Lung (tissue), 17 donors: ENCODE measurements at places on chromosomes 11 and 22.

GRCh38 chr22:46976143-46976542 lies 213.7 kb downstream of the TBC1D22A start:
- no peak for DNase-seq

DNA sequence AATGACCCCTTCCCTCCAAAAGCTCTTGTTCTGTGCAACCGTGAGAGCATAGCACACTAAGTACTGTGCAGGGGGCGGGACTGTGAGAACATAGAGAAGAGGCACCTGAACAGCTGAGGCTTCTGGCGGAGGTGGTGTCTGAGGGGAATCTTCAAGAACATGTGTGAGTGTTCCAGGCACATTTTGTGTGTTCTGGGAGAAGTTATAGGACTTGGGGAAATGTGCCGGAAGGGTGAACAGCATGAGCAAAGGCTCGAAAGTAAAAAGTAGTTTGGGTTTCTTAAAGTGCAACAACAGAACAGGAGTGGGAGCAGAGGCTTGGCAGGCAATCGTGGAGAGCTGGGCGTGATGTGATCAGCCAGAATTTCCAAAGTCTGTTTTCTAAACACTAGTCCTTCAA lies 12.4 kb upstream of the SYN3 start:
- no peak for DNase-seq

- DNase-seq: no peak
Observed at GRCh38 chr11:88194990-88195389, 19.7 kb upstream of the RAB38 start.

GRCh38 chr11:125061281-125061680 lies 1.8 kb upstream of the SLC37A2 start:
- no peak for DNase-seq

DNA sequence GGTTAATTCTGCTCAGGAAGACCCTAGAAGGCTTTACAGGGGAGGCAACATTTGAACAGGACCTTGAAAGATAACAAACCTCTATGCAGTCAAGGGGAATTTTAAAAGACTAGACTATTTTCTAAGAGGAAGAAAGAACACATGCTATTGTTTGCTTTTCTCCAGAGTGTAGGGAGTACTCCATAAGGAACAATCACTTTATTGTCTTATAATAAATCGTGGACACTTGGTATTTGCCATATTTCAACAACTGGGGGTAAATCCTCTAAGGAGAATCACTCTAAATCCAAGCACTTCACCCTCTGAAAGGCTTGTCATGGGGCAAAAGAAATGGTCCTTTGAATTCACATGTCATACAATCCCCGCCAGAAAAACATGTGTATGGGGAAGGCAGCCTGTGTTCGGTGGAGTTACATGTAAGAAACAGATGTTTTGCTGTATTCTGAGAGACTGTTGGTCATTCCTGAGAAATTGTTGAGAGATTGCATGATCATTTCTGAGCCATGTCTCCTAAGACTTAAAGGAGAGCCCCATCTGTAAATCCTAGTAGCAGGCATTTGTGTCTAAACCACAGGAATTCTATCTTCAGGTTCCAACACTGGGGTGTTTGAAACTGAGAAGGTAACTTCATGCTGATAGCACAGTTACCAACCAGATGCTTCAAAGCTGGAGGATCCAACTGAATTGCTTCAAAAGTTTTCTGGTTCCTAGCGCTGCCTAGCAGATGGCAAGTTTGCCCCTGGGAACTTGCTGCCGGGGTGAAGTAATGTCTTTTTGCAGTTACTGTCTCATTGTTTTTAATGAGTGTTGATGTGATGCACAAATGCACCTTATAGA lies 66.8 kb downstream of the FZD4 start:
- no peak for DNase-seq

GRCh38 chr11:86234831-86235461 lies 9.6 kb upstream of the EED start:
- no peak for DNase-seq

GRCh38 chr11:98099371-98099770 lies 921.4 kb upstream of the CNTN5 start:
- DNase-seq: no peak

- no peak for DNase-seq
Observed at GRCh38 chr11:44764583-44764982, 37.8 kb downstream of the TSPAN18 start.

- DNase-seq: no peak
Observed at GRCh38 chr11:119619665-119620064, 109.3 kb downstream of the NECTIN1 start.

DNA sequence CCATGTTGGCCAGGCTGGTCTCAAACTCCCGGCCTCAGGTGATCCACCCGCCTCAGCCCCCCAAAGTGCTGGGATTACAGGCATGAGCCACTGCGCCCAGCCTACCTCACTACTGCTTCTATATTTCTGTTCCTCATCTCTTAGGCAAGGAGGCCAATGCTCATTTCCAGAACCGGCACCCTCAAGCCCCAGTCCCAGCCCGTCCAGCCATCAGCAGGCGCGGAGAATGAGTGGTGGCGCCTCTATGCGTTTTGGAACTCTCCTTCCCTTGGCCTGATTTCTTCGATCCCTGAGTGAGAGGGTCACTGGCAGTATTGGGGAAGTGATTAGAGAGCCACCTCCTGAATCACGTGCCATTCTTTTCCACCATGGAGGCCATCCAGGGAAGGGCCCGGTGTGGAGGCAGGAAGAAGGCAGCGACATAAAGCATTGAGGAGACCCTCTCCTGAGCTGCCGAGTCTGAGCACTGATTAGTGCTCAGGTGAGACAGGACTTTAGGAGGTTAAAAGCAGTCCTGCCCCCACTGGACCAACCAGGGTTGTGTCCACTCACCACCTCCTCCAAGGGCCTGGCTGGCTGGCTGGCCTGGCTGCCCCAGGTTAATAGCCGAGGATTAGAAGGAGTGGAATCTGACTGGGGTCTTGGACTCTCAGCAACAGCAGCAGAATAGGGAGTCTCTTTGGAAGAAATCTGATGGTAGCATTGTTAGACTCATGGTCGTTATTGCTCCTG lies 8.7 kb downstream of the GRIK4 start:
- DNase-seq: no peak

- DNase-seq: no peak
Observed at GRCh38 chr11:121881806-121882205, 234.2 kb downstream of the BLID start.

- no peak for DNase-seq
Observed at GRCh38 chr22:30868663-30869385, 99.8 kb downstream of the MORC2 start.

DNA sequence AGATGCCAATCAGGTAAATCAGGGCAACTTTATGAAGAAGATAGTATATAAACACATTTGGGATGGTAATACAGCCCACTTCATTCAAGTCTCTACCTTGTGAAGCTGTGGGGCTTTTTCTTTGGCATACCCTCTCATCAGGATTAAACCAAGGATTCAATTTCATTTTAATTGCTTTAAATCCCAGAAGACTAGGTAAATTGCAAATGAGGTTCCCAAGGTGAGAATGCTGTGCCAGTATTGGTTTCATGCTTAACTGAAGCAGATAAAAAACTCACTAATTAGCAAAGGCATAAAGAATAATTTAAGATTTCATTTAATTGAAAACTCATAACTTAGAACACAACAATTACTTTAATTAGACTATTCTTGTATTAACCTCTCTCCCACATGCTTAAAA lies 1218.1 kb downstream of the FAM181B start:
- DNase-seq: no peak

DNA sequence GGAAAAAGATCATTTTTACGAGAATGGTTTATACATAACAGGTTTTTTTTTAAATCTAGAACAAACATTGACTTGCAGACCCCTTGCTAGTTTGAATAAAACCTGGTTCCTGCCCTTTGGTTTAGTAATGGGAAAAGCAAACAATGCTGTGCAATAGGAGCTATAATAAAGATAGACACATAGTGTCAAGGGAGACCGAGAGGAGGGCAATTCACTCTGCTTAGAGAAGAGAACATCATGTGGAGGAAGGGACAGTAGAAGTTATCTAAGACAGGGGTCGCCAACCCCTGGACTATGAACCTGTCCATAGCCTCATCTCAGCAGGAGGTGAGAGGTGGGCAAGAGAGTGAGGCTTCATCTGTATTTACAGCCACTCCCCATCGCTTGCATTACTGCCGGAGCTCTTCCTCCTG lies 7.0 kb upstream of the RDX start:
- DNase-seq: no peak
